ENCODE measurements at places on chromosomes 1 and 21.

GRCh38 chr1:52460694-52461093, 56.3 kb downstream of the PRPF38A start:
- no peak for DNase-seq

- no peak for DNase-seq
These were observed 622.9 kb upstream of the ADGRL4 start for GRCh38 chr1:79629414-79629813.

DNA sequence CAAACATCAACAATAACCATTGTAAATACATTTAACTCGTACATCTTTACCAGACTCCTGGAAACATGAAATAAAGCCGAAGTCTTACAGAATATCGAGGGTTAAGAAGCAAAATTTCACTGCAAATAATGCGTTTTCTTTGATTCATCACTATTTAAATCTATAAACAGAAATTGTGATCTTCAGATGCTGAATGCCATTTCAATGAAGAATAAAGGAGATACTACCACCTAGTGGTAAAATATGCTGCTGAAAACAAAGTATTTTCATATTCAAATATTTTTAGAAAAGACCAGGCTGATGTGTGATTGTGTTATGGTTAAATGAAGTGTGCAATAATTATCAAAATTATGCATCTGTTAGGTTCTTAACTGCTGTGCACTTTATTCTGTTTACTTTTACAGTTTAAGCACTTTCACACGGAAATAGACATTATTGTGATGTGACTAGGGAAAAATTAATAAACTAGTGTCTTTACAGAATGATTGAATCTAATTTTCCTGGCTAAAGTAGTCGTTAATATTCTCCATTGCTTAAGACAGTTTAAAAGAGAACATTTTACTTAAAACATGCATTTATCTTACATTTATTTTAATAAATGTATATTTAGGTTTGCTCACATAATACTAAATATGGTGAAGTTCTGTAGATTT, 1093.1 kb downstream of the MRPL39 start:
- no peak for DNase-seq

DNA sequence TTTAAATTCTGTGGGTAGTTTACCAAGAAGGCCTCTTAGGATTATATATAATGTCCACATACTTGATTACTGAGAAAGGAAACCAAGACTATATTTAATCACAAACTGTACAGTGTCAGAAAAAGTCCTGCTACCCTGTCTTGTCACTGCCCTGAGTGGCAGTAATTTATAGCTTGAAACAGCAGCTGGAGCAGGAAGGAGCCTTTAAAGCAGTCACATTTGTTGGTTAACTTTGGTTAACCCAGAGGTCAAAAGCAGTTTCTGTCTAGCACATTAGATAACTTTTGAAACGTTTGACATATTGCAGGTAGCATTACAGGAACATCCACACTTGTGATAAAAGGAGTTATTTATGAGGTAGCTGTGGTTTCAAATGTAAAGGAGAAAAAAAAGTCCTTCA, 161.7 kb downstream of the ROR1 start:
- DNase-seq: no peak

- no peak for DNase-seq
These were observed 13.4 kb downstream of the LRRC39 start for GRCh38 chr1:100164702-100165101.

DNA sequence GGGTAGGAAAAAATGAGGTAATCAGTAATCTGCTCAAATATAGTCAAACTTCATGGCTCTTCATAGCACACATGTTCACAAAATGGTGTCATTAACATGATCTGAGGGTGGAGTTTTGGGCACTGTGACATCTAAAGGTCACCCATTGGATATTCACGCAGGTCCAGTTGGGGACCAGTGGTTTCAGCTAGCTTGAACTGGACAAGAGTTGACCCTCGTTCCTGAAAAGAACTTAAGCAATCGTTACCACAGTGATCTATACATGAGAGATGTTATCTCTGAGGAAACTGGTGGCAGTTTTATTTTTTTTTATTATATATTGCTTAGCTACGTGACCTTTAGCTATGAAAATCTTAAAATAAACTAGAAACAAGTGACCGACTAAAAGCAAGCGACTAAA, 3.0 kb upstream of the OR2C3 start:
- no peak for DNase-seq

DNA sequence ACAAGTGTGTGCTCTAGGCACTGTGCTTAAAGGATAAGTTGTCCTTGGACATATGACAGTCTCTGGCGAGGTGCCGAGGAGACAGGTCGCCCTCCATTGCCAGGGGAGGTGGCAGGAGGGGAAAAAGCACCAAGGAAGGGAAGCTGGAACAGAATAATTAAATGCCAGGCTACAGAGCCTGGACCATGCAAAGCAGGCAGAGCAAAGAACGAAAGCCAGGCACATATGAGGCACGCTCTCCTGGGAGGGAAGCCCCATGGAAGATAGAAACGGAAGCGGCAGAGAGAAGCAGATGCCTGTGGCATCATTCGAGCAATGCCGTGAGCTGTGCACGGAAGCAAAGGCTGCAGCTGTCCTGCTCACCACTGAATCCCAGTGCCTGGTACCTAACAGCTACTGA, 91.2 kb downstream of the JAK1 start:
- DNase-seq: no peak

- no peak for DNase-seq
These were observed 120.9 kb downstream of the KCNN3 start for GRCh38 chr1:154749078-154749760.

- peak; percentile 48 for DNase-seq
These were observed 782 bp downstream of the CSDE1 start for GRCh38 chr1:114756949-114757454.

DNA sequence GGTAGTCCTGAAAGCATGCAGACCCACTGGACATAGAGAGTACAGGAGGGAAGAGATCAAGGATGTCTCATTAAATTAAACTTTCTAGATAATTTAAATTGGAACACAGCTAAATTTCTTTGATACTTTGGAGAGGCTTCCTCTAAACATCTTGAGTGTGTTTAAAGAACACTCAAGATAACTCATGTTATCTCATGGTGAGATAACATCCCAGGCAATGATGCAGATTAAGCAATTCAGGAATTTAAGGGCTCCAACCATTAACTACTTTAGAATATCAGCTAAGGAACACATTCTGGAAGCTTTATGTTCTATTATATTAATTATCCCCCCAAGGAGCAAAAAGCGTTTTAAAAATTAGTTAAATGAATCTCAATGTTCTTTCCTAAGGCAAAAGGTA, 289.2 kb upstream of the RUNX1 start:
- no peak for DNase-seq

DNA sequence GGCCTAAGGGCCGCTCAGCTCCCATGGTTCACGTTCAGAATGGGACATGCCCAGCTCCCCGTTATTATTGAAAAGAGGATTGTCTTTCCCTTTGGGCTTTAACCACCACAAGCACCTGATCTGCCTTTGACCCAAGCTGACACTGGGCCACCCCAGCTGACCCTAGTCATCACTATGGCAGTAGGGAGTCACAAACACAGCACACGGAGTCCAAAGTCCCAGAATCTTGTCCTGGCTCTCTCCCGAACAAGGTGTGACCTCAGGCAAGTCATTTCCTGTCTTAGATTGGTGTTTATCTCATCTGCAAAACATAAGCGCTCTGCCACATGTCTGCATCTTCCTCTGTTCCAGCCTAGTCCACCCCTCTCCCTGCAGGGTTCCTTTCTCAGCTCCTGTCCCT, 31.5 kb downstream of the IGFN1 start:
- no peak for DNase-seq

DNA sequence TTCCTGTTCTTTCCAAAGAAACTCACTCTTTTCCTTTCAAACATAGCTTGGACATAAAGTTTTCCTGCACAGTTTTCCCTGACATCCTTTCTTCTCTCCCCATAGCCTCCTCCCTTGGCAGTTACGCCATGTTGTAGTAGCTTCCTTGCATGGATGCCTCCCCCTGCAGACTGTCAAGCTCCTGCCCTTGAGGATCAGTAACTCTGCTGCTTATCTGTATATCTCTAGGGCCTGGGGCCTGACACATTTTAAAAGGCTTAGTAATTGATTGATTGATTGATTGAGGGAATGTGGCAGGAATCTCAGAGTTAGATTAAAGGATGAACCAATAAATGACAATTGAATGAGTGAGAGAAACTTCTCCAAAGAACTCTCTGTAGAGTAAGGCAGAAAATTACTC, 143.7 kb downstream of the NEK7 start:
- no peak for DNase-seq

DNA sequence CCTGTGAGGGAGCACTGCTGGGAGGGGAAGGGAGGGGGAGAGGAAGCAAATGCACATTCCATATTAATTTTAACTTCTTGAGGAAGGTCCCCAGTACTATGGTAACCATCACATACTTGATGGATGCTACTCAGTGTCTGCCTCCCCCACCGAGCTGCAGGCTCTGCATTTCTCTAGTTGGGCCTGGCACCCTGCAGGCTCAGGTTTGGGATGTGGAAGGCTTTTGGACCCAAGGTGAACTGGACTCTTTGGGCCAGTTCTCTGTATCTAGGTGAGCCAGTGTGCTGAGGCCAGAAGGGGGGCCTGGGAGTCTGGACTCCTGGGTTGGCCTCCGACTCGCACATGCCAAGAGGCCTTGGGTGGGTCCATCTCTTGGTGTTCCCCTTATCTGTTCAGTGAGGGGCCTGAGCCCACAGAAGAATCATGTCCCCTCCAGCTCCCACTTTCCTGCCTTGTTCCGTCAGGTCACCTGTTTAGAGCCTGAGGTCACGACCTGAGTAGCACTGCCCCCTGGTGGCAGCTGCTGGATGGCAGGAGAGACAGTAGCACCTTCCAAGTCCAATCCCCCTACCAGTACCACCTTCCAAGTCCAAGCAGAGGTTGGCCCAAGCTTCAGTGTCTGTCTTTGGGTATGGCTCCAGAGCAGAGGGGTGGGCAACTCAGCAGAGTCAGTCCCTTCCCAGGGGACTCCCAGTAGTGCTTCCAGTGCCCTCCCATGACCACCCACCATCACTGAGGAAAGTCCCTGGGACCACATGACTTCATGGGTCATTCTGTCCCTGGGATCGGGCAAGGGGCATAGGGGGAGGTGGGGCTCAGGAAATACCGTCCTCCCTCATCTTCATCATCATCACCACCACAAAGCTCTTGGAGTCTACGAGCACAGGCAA, 241.8 kb downstream of the TRABD2B start:
- DNase-seq: no peak
